ENCODE measurements at places on chromosomes 12 and 14. TPM values are rescaled to one million over a fixed set of nuclear protein-coding genes. Genes with fewer than 3 reads are reported as not detected.

Gene LIN7A
- 17.8 TPM for total RNA-seq

Gene GNPNAT1
- 56.4 TPM for total RNA-seq

Gene SLC5A8
- 0.11 TPM for total RNA-seq

Gene RNASE7
- total RNA-seq: not detected

Gene TAC3
- 9.7 TPM for total RNA-seq

Gene LALBA
- total RNA-seq: not detected
